GOT3 (cell line): ENCODE measurements at places on chromosomes 12 and 14.

- DNase-seq = no peak
These were observed 108.7 kb upstream of the HIF1A start for GRCh38 chr14:61586544-61587055.

DNA sequence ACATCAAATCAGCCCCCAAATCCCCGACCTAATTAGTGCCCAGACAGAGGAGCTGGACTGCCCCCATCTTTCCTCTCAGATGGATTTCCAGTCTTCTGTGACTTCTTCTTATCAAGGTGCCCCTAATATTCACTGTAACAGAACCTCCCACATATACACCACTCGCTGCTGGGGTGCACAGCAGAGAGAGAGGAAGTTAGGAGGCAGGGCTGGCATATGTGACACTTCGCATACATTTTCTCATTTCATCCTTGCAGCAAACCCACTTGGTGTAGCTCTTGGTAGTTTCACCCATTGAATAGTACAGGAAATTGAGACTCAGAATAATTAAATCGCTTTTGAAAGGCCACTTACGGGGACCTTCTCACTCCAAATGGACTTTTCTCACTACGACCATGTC lies 56.5 kb upstream of the CCND2 start:
- DNase-seq = no peak

GRCh38 chr12:1217191-1217949 lies 226.3 kb downstream of the ERC1 start:
- no peak for DNase-seq

- no peak for DNase-seq
These were observed 10.1 kb upstream of the CABP1 start for GRCh38 chr12:120630104-120630892.

GRCh38 chr12:6443361-6443983 lies 1.3 kb upstream of the CD27 start:
- no peak for DNase-seq

GRCh38 chr12:3200814-3201233 lies 123.6 kb downstream of the TSPAN9 start:
- no peak for DNase-seq

GRCh38 chr12:100027671-100028070 lies 42.9 kb upstream of the ANKS1B start:
- no peak for DNase-seq

DNA sequence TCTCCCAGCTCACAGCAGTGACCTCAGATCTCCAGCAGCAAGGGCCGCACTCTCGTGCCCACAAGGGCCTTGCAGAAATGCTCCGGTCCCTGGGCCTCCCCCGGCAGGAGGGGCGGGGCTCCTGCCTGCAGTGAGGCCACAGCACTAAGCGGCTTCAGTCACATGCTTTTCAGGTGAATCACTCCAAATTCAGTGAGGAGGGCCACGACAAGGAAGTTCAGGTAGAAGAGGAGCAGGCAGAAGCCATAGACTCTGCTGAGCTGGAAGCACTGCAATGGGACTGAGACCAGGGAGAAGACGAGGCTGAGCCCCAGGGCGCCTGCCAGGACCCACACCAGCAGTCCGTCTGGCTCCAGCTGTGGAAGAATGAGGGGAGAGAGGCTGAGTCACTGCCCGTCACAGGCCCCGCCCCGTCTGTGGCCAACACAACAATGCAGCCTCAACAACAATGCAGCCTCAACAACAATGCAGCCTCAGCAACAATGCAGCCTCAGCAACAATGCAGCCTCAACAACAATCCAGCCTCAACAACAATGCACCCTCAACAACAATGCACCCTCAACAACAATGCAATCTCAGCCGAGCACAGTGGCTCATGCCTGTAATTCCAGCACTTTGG lies 35.2 kb downstream of the SLC8B1 start:
- peak; percentile 29 for DNase-seq

- DNase-seq = no peak
These were observed at the start of gene SLC10A1 for GRCh38 chr14:69796797-69797500. Gene SLC10A1, minus strand, starts transcription at chr14:69797241. Its CDS starts 86 bp downstream, at chr14:69797155.

GRCh38 chr12:113854385-113855142 lies 111.6 kb downstream of the RBM19 start:
- no peak for DNase-seq

GRCh38 chr14:51014086-51014485 lies 69.8 kb upstream of the PYGL start:
- no peak for DNase-seq

DNA sequence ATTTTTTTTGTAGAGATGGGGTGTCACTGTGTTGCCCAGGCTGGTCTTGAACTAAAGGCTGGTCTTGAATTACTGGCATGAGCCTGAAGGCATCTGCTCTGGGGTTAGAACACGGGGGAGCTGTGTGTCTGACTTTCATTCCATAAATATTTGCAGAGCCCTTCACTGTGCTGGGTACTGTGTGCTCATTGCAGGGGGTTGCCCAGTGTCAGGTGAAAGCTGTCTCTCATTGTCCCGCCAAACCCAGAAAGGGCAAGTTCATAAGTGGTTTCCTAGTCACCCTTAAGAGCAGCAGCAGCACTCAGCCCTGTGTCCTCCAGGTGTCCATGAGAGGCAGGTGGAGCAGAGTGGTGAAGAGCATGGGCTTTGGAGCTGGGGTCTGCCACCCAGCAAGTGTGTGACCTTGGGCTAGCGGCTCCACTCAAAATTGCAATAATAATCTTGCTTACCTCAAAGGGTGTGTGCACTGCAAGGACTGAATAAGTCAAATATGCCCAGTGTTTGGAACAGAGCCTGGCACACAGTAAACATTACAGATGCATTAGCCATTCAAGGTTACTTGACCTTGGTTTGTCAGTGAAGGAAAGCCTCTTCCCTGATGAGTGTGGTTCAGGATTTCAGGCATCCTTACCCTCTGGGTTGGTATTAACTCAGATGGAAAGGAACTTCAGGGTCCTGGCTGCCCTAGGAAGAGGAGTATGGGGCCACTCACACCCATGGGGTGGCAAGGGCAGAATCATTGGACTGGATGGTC lies 4.4 kb upstream of the SMIM41 start:
- DNase-seq = no peak

- DNase-seq = no peak
These were observed 15.3 kb downstream of the UBE2N start for GRCh38 chr12:93426412-93426805.

GRCh38 chr12:112283546-112283945 lies 98.7 kb downstream of the HECTD4 start:
- DNase-seq = no peak

GRCh38 chr12:54937376-54937775 lies 47.2 kb downstream of the TESPA1 start:
- no peak for DNase-seq

DNA sequence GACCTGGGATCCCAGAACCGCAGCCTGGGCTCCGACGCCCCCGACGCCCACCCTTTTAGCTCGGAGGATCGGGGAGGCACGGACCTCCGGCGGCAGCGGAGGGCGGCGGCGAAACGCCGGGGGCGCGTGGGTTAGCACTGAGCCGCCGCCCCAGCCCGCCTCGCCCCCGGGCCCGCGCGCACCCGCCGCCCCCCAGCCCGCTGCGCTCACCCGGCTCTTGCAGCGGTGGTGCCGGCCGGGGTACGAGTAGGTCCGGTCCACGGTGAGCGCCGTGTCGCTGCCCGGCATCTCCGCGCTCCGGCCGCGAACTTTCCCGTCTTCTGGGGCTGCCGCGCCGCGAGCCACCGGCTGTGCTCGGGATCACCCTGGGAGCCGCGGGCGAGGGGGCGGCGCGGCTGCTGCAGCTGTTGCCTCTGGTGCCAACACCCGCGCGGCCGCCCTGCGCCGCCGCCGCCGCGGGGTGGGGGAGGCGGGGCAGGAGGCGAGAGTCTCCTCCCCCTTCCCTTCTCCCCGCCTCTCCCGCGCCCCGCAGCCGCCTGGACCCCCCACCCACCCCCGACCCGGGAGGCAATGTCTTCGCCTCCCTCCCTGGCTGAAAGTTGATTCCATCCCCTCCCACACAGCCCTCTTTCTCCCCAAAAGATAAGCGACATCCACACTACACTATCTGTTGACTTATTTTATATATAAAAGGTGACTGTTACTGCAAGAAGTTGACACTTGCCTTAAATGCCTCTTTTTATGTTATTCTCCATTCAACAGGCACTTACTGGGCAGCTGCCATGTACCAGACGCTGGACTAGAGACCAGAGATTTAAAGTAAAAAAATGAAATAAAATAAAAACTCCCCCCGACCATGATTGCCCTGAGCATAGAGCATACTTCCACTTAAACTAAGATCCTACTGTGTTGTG lies at the start of gene TMCC3:
TSS of gene TMCC3 (minus strand) at position 415 of the 914 bp plus-strand sequence. CDS start at position 288, 127 bp downstream.
- no peak for DNase-seq

DNA sequence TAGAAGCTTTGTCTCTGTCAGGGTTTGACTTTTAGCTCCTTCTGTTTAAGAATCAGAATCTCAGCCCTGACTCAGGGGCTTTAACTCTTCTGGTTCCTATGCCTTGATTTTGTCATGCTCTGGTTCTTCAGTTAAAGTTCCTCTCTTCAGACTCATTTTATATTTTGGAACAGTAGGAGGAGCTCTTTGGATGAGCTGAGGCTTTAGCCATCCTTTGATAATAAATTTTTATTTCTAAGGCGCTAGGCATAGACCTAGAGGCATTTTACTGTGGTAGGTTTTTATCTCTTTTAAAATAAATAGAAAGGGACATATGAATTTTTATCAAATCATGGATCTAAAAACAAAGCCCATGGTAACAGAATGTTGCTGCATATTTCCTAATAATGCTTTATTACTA lies 51.7 kb downstream of the ATP23 start:
- no peak for DNase-seq

- DNase-seq = no peak
These were observed 145.3 kb downstream of the GRIN2B start for GRCh38 chr12:13836099-13836498.

DNA sequence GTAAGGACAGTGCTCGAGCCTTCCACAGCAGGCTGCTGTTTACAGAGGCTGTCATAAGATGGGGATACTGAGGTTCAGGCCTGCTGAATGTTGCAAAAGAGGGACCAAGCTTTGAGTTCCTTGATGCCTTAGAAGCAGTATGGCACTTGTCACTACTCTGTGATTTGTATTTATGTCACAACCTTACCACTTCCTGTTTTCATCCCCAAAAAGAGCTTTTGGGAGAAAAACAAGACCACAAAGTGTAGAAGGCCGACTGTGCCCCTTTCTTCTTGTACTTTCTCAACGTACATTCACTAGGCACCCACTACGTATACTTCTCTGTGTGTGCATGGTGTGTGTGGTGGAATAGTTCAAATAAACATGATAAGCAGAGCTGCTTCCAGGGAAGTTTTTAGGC lies 90.1 kb downstream of the DRAM1 start:
- no peak for DNase-seq

GRCh38 chr12:108180255-108181094 lies 51.4 kb downstream of the WSCD2 start:
- DNase-seq = no peak

DNA sequence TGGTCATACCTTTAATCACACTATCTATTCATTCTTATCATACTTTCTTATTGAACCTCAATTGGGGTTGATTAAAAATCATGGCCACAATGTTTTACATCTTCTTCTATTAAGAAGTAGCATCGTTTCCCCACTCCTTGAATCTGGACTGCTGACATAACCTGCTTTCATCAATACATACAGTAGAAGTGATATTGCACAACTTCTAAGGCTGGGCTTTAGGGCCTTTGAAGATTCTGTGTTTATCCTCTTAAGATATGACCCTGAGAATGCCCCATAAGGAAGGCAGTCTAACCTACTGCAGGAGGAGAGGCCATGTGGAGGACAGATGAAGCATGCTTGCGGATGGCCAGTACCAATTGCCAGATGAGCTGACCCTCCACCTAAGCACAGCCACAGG lies 1142.8 kb upstream of the SEL1L start:
- DNase-seq = no peak

GRCh38 chr12:130829391-130830245 lies 9.4 kb downstream of the STX2 start:
- no peak for DNase-seq

DNA sequence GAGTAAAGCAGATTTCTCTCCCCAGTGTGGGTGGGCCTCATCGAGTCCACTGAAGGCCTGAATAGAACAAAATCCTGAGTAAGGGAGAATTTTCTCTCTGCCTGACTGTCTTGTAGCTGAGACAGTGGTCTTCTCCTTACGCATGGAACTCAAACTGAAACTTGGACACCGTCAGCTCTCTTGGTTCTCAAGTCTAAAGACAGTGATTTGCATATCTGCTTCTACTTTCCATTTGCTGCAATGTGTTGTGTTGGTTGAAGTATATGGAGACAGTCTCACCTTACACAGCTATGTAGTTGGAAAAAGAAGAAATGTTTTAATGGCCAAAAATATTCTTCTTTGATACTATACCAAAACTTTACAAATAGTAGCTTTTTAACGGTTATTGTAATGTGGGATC lies 160.2 kb upstream of the LMNTD1 start:
- DNase-seq = no peak

- DNase-seq = no peak
These were observed 40.5 kb downstream of the CD163L1 start for GRCh38 chr12:7403466-7403865.

DNA sequence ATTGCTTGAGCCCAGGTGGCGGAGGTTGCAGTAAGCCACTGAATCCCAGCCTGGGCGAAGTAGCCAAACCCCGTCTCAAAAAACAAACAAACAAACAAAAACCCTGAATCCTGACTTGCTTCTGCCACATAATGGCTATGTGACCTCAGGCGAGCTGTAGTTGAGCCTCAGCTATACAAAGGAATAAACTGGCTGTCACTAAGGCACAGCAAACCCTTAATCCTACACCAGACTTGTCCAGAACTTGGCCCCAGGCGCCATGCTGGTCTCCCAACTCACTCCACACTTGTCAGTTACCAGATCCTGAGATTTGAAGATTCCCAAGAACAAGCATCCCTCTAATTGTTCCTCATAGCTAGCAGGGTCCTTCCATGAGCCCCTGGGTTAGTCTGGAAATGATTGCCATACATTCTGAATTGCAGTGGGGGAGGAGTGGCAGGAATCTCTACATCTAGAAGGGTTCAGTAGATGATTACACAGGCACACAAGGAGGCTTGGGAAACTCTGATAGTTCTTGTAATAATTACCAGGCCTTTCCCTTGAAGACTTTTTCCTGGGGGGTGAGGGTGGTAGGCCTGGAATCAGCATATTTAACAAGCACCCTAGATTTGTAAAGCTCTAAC lies 9.9 kb downstream of the MAP3K12 start:
- no peak for DNase-seq

GRCh38 chr14:20690848-20691640 lies 2.5 kb downstream of the ANG start:
- no peak for DNase-seq

GRCh38 chr12:2009623-2010022 lies 5.4 kb upstream of the DCP1B start:
- no peak for DNase-seq

GRCh38 chr12:112543751-112544150 lies 125.0 kb downstream of the PTPN11 start:
- no peak for DNase-seq

DNA sequence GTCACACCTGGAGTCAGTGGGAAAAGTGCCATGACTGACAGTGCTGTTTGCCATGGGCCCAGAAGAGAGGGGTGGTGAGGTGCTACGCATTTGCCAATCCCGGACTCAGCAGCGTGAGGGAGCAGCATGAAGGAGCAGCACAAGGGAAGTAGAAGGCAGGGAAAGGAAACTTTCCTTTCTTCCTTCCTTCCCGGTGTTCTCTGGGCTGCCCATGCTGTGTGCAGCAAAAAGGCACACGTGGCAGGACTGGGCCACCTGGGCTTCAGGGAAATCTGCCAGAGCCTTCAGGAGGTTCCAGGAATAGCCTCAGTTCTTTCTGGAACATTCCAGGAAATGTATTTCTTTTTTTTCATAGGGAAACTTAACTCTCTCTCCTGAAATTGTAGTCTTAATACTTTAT lies 23.0 kb downstream of the TRIM9 start:
- no peak for DNase-seq
